ENCODE measurements at places on chromosomes 2 and 18.

- no peak for DNase-seq
Observed at GRCh38 chr2:12844511-12844910, 127.8 kb downstream of the TRIB2 start.

DNA sequence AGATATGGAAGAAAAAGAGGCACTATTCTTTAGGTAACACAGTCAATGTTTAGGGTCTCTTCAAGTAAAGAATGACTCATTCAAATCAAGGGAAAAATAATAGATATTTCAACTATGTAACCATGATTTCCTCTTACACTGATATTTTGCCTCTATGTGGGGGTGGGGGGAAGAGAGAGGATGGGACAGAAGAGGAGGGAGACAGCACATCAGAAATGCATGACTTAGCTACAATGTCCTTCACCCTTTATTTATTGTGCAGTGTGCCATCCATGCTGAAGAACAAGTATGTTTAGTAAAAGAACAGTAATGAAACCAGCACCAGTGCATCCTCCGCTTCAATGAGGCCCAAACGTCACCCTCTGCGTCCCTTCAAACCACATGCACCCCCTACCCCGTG is 204.8 kb downstream of the HDAC4 start:
- DNase-seq, result no peak

- no peak for DNase-seq
Observed at GRCh38 chr2:71681626-71682025, 228.3 kb downstream of the DYSF start.

- no peak for DNase-seq
Observed at GRCh38 chr2:167103028-167103756, 214.9 kb downstream of the XIRP2 start.

- DNase-seq, result no peak
Observed at GRCh38 chr18:8947566-8947965, 154.9 kb upstream of the NDUFV2 start.

GRCh38 chr2:230170532-230170931 is 49.3 kb downstream of the SP110 start:
- DNase-seq, result no peak

DNA sequence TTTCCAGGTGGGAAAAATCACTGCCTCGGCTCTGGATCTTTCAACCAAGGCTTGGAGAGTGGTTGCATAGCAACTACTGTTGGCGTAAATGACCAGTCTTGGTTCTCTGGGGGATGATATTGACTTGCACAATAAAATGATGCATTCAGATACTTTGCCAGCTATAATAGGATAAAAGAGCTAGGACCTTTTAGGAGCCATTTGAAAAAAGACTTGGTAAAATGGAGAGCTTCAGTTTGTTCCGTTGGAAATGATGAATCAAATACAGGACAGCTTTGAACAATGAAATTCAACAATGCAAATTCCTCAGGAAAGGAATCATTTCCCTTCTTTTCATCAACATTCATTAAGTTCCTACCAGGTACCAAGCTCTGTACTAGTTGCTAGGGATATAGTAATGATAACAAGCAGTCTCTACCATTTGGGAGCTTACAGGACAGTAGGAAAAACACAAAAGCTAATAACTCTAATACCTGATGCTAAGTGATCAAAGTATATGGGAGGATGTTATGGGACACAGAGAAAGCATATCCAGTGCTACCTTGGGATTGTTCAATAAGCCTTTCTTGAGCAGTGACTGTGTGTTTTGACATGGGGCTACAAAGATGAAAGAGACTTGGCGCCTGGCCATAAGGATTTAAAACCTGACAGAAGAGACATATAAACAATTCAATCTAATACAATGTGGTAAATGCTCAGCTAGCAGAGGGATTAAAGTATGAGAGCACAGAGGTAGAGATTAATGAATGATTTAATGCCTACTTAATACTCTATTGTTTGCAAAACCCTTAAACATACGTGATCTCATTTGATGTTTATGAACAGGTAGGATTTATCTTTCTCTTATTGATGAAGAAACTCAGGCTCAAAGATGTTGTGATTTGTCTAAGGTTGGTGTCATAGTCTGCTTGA is 110.7 kb downstream of the QPCT start:
- no peak for DNase-seq

- no peak for DNase-seq
Observed at GRCh38 chr2:208315081-208315788, 49.2 kb downstream of the PIKFYVE start.
